OCI-LY7 (cell line): ENCODE measurements at places on chromosomes 5 and 9. TPM values are rescaled to one million over a fixed set of nuclear protein-coding genes. Genes with fewer than 3 reads are reported as not detected.

- DNase-seq: no peak
These were observed 118.7 kb upstream of the GAS1 start for GRCh38 chr9:87065981-87066380.

GRCh38 chr9:8946461-8946860, 1146.9 kb upstream of the DMAC1 start:
- no peak for DNase-seq

- no peak for DNase-seq
These were observed 27.4 kb upstream of the TXN start for GRCh38 chr9:110283751-110284150.

GRCh38 chr5:3510642-3511417, 84.8 kb upstream of the IRX1 start:
- DNase-seq: no peak

GRCh38 chr5:4144411-4145007, 548.9 kb downstream of the IRX1 start:
- DNase-seq: no peak

DNA sequence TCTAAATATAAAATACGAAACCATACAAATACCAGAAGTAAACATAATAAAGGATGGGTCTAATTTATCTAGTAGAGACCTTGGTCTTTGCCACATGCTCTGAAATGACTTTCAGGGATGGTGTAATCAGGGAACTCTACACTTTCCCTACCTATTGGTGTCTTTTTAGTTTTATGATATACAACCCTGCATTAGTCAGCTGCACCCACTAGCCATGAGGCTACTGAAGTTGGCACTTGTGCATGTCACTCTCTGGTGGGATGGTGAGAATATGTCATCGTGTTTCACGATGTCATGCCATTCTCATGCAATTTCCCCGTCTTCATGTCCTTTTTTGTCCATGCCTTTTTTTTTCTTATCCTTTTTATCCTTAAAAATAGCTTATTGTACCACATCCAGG, 234.9 kb upstream of the ACTBL2 start:
- no peak for DNase-seq

GRCh38 chr9:128244837-128245231, 31.0 kb downstream of the GOLGA2 start:
- peak; percentile 65 for DNase-seq

GRCh38 chr5:143118222-143118621, 285.3 kb downstream of the NR3C1 start:
- no peak for DNase-seq

Gene ADRA1B
- total RNA-seq: not detected in 2 replicates

Gene FBN2
- not detected in 2 replicates for total RNA-seq

Gene TXNDC8
- total RNA-seq: not detected in 2 replicates
